ENCODE measurements at places on chromosomes 16 and 17.
A peak's percentile ranks its signal among the peaks of the same experiment; 100 is the strongest.

- DNase-seq, result no peak
These were observed 192.4 kb upstream of the HSBP1 start for GRCh38 chr16:83615141-83615952.

- peak; percentile 70 for DNase-seq
These were observed 22.3 kb upstream of the ZNHIT3 start for GRCh38 chr17:36463916-36464764.

DNA sequence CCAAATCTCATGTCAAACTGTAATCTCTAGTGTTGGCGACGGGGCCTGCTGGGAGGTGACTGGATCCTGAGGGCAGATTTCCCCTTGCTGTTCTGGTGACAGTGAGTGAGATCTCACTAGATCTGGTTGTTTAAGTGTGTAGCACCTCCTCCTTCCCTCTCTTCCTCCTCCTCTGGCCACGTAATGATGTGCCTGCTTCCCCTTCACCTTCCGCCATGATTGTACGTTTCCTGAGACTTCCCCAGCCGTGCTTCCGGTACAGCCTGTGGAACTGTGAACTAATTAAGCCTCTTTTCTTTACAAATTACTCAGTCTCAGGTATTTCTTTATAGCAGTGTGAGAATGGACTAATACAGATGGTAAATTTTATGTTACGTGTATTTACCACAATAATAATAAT, 49.2 kb downstream of the METTL16 start:
- DNase-seq, result no peak

DNA sequence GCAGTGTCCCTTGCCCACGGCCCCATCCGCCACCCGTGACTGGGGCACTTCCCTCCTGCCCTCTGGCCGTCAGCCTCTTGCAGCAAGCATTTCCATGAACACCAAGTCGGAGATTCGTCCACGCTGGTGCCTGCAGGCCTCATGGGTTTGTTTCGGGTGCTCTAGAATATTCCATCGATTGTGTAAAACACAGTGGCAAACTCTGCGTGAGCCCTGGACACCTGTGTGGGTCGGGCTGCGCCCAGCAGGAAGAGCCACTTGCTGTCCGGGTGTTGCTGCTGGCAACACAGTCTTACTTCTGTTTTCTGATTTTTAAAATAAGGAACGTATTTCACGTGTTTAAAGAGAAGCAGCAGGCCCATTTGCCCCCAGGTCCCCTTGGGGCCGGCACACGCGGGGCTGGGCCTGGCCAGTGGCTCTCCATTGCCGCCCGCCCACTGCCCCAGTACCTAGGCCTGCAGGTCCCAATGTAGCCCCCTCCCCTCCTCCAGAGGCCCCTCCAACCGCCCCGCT, 10.0 kb downstream of the CYBC1 start:
- DNase-seq, result no peak

GRCh38 chr17:69018687-69019086, 42.0 kb downstream of the ABCA9 start:
- DNase-seq, result no peak

DNA sequence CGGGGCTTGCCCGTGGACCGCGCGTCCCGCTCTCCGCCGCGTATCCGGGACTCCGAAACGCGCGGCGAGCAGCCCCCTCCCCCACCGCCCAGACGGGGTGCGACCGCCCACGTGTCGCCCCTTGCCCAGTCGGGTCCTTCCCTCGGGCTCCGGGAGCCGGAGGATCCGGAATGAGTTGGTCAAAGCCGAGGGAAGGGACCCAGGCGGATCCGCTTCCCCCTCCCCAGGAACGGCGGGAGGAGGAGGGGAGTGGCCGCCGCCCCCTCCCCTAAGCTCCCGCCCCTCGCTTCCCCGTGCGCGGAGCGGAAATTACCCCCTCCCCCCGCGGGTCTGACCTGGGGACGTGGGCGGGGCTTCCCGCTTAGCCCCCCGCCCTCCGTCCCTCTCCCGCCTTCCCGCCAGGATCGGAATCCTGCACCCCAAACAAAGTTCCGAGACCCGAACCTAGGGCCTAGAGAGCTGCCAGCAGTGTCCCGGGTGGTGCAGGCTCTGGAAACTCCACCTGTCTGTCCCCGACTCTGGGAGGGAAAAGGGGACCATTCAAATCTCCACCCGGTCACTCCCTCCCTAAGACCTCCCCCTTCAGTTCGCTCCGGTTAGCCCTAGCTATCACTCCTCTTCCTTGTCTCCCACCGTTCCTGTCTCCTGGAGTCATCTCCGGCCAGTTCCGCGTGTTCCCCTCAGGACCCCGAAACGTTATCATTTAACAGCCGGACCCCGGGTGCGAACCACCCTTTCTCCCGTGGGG, 1.0 kb upstream of the IGF2BP1 start:
- DNase-seq, result peak; percentile 41
